ENCODE measurements at places on chromosomes 6 and 20.

GRCh38 chr20:41045671-41046070 lies 17.0 kb downstream of the TOP1 start:
- no peak for DNase-seq

GRCh38 chr6:88074791-88075190 lies 27.1 kb downstream of the SPACA1 start:
- DNase-seq, result no peak

DNA sequence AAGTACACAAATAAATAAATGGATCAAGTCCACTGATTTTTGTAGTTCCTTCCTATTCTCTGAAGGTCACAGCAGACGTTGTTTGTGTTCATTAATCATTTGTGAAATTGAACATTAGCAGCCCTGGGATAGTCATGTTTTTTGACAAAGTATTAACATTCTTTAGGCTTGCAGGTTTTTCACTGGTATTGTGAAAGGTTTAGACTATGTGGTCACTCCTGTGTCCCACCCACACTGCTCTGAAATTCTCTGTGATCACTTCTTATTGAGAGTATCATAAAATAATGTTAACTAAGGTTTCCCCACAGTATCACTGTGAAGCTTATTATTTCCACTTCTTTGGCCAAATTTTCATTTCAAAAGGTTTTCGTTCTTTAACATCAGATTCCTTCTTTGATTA lies 3.5 kb downstream of the FAM83B start:
- no peak for DNase-seq

GRCh38 chr6:157967020-157967419 lies 14.6 kb upstream of the SYNJ2 start:
- no peak for DNase-seq

DNA sequence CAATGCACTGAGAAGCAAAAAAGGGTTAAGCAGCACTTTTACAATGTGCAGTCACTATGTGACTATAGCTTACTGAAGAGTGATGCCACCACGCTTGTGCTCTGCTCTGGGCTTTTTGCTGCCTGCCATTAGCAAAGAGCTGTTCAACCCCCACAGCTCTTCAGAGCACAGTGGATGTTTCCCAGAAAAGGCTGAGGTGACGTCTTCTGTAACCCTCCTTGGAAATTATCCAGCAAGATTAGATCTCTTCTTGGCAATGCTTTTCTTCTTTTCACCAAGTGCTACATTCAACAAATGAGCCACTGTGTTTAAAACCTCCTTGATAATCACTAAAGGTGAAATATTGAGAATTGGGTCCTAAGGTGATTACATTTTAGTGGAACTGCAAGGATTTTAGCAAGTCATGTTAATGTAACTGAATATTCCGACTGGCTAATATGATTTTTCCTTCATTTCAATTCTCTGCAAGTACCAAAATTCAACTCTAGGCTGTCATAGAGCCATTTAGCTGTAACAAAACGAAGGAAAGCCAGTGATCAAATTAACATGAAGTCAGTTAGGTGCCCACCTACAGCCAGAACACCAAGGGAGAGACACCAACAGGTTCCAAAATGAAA lies 34.9 kb downstream of the ELOVL5 start:
- DNase-seq, result no peak

- DNase-seq, result no peak
Measured at GRCh38 chr6:72420409-72420808, 201.5 kb upstream of the KCNQ5 start.

Data from esophagus squamous epithelium (tissue), 5 donors.